ENCODE measurements at places on chromosomes 6 and 20. TPM values are rescaled to one million over a fixed set of nuclear protein-coding genes. Genes with fewer than 3 reads are reported as not detected.

DNA sequence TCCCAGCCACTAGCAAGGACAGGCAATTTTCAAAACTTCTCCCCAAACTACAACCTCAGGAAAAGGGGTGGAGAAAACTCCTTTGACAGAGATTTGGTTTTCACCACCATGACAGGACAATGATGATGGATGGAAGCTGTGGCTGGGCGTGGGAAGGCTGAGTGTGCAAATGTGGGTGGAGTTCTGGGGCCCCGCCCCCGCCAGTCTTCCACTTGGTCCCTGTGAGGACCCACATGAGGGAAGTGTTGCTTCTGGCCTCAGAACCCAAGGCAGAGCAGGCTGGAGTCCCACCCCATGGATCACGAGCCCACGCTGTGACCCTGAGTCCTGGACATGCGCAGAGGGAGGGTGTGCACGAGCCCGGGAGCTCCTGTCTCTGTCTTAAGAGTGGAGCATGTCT is 21.5 kb upstream of the MRGBP start:
- H3K27ac ChIP-seq = no peak overlapping the region
- H3K4me1 ChIP-seq = peaks cover 6% of the 10 kb centered on the region
- H3K27me3 ChIP-seq = no peaks in the 10 kb centered on the region
- no peak for DNase-seq
- H3K36me3 ChIP-seq = no peaks in the 10 kb centered on the region

- H3K27me3 ChIP-seq = no peaks in the 10 kb centered on the region
- H3K4me3 ChIP-seq = no peak overlapping the region
- no peak for DNase-seq
- no peak overlapping the region for H3K27ac ChIP-seq
- H3K36me3 ChIP-seq = peaks cover 12% of the 10 kb centered on the region
Measured at GRCh38 chr20:6008254-6008653, 45.6 kb downstream of the LRRN4 start.

DNA sequence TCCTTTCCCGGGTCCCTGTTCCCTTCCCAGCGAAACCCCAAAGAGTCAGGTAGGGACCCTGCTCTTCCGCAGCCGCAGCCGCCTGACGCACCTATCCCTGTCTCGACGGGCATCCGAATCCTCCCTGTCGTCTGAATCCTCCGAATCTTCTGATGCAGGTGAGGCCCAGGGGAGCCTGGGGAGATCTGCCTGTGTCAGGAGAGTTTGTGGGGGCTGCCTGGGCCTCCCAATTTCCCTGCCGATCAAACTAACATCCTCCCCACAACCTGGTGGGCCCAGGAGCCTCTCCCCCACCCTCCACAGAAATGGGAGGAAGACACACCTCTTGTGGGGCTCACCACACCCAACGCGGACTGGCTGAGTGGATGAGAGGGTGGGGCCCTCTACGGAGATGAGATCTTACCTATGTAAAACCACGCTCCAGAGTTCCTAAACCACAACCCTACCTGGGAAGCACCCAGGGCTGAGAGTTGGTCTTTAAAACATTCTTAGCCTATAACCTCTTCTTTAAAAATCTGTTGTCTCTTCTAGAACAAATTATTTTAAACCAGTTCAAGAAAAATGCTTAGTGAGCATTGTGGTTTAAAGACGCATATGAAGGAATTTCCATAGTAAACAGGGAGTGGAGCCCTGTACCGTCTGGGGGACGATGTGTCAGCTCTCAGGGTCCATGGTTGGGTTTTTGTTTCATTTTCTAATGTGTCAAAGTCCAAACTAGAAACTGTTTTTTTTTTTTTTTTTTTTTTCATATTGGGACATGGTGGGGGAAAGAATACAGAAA is 1.7 kb downstream of the CDC25B start:
- H3K36me3 ChIP-seq = peaks cover 15% of the 10 kb centered on the region
- no peak overlapping the region for H3K27ac ChIP-seq
- no peaks in the 10 kb centered on the region for H3K27me3 ChIP-seq
- peaks cover 22% of the 10 kb centered on the region for H3K4me1 ChIP-seq
- H3K4me3 ChIP-seq = no peak overlapping the region
- DNase-seq = no peak

DNA sequence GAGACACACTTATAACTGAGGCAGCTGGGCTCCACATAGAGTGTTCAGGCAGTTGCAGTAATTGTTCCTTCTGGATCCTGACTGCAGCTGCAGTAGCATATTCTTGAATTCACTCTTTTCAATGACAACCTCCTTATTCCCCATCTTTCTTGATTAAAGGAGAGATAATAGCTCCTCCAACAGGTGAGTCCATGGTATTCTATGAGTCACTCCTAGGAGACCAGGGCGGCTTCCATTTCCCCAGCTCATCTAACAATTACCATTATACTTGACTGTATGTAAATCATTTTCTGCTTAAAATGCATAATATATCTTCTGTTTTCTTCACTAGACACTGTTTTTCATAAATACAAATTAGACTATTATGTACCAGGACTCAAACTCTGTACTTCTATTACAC is 62.4 kb downstream of the TENT5A start:
- no peak overlapping the region for H3K27ac ChIP-seq
- no peaks in the 10 kb centered on the region for H3K27me3 ChIP-seq
- DNase-seq = no peak
- no peaks in the 10 kb centered on the region for H3K36me3 ChIP-seq
- H3K4me3 ChIP-seq = no peak overlapping the region
- no peaks in the 10 kb centered on the region for H3K4me1 ChIP-seq

DNA sequence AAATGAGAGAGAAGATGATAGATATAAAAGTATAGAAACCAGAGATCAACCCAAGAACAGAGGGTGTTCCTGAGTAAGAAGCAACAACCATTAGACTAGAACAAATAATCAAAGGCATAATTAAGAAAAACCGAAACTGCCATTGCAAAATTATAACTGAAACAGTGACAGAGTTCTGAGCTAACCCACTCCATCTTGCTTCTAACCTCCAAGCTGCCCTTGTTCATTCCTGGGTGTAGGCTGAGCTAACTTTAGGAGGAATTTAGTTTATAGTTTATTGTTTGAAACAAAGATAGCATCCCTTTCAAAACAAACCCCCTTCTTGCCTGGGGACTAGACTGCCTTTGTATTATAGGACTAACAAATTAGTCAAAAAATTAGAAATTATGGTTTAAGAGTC is 56.1 kb upstream of the PRND start:
- H3K4me1 ChIP-seq = peaks cover 3% of the 10 kb centered on the region
- no peaks in the 10 kb centered on the region for H3K36me3 ChIP-seq
- DNase-seq = no peak
- H3K27me3 ChIP-seq = no peaks in the 10 kb centered on the region
- H3K4me3 ChIP-seq = no peak overlapping the region

DNA sequence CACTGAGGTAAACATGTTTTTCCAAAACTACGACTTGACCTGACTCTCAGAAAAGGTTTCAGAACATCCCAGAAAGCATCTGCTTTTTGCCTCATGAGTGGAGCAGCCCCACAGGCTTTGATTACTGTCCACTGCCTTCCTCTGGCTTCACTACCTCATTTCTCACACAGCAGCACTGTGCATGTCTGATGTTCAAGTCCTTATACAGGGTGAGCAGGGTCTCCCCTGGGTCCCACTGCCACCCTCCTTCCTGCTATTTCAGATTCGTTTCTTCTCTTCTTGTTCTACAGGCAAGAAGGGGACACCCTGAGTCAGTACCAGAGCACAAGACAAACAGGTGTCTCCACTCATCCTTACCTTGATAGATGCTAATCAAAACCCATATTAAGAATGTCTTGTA is 64.7 kb upstream of the NFATC2 start:
- H3K27ac ChIP-seq = no peak overlapping the region
- no peak for DNase-seq
- H3K4me1 ChIP-seq = no peaks in the 10 kb centered on the region
- no peaks in the 10 kb centered on the region for H3K36me3 ChIP-seq
- no peak overlapping the region for H3K4me3 ChIP-seq

TUBB2B gene
- total RNA-seq = 599 TPM

CLIC5 gene
- not detected for total RNA-seq

KCNB1 gene
- 0.59 TPM for total RNA-seq

GRCh38 chr6:43687079-43687436 is 533 bp downstream of the MRPS18A start:
- H3K4me3 ChIP-seq = peak overlapping the region; percentile 99
- peak overlapping the region; percentile 68 for H3K27ac ChIP-seq
- peaks cover 2% of the 10 kb centered on the region for H3K4me1 ChIP-seq
- H3K27me3 ChIP-seq = no peaks in the 10 kb centered on the region
- no peaks in the 10 kb centered on the region for H3K36me3 ChIP-seq
- DNase-seq = no peak

GRCh38 chr6:100880149-100880852 is 828 bp downstream of the ASCC3 start:
- no peak overlapping the region for H3K27ac ChIP-seq
- no peak for DNase-seq
- H3K4me3 ChIP-seq = peak overlapping the region; percentile 82
- H3K36me3 ChIP-seq = no peaks in the 10 kb centered on the region

ANKRD66 gene
- total RNA-seq = not detected

GRCh38 chr6:80638213-80639055 is 532.0 kb downstream of the BCKDHB start:
- H3K27me3 ChIP-seq = no peaks in the 10 kb centered on the region
- no peak overlapping the region for H3K27ac ChIP-seq
- peak; percentile 23 for DNase-seq
- H3K4me3 ChIP-seq = no peak overlapping the region

ZNF76 gene
- 17.9 TPM for total RNA-seq

DNA sequence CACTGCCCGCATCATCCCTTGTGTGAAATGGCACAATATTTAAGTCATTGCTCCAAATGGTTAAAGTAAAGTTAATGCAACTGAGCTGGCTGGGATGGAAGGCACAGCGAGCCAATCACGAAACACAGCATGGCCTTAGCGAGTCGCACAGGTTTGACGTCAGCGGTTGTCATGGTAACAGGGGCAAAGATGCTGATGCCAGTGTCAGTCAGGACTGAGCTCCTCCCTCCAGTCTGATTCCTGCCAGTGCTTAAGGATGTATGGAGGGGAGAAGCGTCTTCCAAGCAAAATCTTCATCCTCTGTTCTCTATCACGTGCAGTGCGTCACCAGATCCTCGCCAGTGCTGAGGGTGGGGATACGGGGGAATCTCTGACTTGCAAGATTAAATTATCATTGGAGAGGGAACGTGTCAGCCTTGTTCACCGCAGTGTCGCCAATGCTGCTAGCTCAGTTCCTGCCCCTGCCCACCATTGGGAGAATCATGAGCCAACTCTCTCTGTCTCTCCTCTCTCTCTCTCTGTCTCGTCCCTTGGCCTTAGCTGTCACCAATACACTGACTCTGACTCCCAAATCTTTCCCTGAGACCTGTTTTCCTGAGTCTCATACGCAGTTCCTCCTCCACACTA is 24.5 kb downstream of the TSPYL4 start:
- no peaks in the 10 kb centered on the region for H3K36me3 ChIP-seq
- no peak overlapping the region for H3K4me3 ChIP-seq
- no peaks in the 10 kb centered on the region for H3K27me3 ChIP-seq
- DNase-seq = peak; percentile 71

- no peaks in the 10 kb centered on the region for H3K27me3 ChIP-seq
- no peaks in the 10 kb centered on the region for H3K36me3 ChIP-seq
- no peak overlapping the region for H3K27ac ChIP-seq
Measured at GRCh38 chr6:34917626-34918285, 28.7 kb downstream of the ANKS1A start.

DNA sequence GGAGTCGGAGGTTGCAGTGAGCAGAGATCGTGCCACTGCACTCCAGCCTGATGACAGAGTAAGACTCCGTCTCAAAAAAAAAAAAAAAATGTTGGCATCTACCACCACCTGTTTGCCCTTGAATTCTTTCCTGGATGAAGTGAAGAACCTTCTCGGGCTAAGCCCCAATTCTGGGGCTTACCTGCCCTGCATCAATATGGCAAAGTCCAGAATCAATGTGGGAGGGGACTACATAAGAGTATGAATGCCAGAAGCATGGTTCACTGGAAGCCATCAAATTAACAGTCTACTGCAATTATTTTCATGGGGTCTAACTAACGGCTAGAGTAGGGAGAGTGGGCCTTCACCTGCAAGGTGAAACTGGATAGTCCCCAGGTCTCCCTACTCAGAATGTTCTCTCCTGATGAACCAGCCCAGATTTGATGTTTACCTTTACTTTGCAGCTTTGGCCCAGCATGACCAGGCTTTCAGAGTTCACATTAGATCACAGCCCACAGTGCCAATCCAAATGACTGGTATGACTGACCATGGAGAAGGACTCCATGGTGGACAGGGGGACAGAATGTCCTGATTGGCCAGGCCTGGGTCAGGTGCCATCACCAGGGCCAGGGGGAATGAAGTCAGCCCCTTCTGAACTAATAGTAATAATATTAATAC is 7.0 kb upstream of the RALY start:
- no peak overlapping the region for H3K27ac ChIP-seq
- H3K4me3 ChIP-seq = no peak overlapping the region
- 0 out of 2 replicates have a peak, but pooled peaks cover 3% of the 10 kb centered on the region for H3K4me1 ChIP-seq
- no peak for DNase-seq
- H3K36me3 ChIP-seq = no peaks in the 10 kb centered on the region

PAK5 gene
- total RNA-seq = 0.44 TPM

KIF25 gene
- total RNA-seq = 2.0 TPM

GRCh38 chr6:44659726-44660125 is 272.2 kb downstream of the CDC5L start:
- no peak overlapping the region for H3K27ac ChIP-seq
- no peak overlapping the region for H3K4me3 ChIP-seq
- H3K36me3 ChIP-seq = no peaks in the 10 kb centered on the region
- no peak for DNase-seq
- H3K4me1 ChIP-seq = peaks cover 23% of the 10 kb centered on the region

FKBP1C gene
- 0.74 TPM for total RNA-seq

DNA sequence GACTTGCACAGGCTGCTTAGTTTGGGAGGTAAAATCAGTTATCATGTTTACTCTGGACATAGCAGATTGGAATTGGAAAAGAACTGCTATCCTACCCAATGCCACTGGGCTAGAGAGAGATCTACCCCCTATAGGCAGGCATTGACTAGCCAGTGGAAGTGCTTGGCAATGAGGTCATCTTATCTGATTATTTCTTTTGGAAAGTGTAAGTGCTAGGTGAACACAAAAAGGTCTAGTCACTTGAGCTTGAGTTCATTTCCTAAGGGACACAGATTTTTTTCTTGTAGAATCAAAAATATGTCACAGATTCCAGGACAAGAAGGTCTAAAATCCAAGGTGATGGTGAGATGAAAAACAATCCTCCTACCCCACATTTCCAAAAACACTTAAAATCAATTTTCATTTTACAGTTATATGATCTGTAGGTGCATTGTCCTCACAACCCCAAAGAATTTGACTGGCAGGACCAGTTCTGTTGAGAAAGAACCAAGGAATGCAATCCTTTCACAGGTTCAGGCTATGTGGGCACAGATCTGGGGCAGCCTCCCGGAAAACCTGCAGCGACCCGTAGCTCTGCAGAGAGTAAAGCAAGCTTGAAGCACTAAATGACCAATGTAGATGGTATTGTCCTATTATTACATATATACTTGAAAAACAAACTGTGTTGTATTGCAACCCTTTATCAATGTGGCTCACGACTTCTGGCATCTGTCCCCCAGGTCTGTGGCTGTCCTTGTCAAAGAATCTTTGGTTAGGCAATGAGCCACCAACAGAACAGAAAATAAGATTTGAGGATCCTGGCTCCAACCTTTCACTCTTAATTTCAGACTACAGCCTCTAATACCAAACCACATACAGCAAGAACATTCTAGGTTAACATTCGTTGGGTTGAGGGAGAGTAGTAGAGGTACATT is 67.3 kb upstream of the ADTRP start:
- no peak overlapping the region for H3K27ac ChIP-seq
- no peaks in the 10 kb centered on the region for H3K27me3 ChIP-seq
- DNase-seq = no peak
- H3K4me3 ChIP-seq = no peak overlapping the region
- no peaks in the 10 kb centered on the region for H3K4me1 ChIP-seq

CPXM1 gene
- total RNA-seq = 28.8 TPM

All from H1 (cell line).